Stomach (tissue), 19 donors: ENCODE measurements at places on chromosomes 13 and 19. TPM values are rescaled to one million over a fixed set of nuclear protein-coding genes. Genes with fewer than 3 reads are reported as not detected.

GRCh38 chr13:20221772-20222171 is 10.3 kb downstream of the GJB6 start:
- DNase-seq = no peak

GRCh38 chr13:50910485-50910805 is 854 bp downstream of the RNASEH2B start:
- no peak for DNase-seq

GRCh38 chr13:40186626-40187323 is 479.7 kb downstream of the FOXO1 start:
- no peak for DNase-seq

DNA sequence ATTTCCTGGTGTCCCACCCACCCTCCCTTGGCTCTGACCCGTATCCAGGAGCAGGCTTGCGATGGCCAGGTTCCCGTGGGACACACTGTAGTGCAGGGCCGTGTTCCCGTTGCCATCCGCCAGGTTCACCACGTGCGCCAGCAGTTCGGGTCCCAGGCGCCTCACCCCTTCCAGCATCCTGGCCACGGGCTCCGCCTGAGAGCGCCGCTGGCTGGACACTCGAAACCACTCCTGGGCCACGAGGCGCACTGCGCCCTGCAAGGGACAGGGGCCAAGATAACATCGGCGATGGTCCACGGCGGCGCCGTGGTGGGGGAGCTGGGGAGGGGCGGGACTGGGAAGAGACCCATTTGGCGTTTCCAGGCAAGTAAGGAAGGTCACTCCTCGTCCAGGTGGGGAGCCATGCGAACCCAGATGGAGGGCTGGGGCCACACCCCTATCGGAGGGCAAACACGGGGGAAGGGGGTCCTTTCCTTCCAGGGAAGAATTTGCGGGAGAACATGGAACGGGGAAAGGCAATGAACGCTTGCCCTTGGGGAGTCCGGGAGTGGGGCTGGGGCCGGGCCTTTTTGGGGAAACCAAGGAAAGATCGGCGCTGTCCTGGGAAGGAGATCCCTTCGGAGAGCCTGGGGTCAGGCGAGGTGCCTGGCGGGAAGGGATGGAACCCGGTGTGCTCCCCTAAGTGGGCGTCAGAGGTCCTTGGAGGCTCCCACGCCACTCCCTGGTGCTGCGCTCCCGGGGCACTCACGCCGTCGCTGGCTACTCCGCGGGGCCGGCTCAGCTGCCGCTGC is 9.9 kb downstream of the KANK3 start:
- no peak for DNase-seq

C13orf42 gene
- not detected for total RNA-seq

ZNF544 gene
- 60.7 TPM for total RNA-seq

GRCh38 chr19:18029617-18030338 is 21.8 kb downstream of the ARRDC2 start:
- peak; percentile 51 for DNase-seq

IRGC gene
- not detected for total RNA-seq

GRCh38 chr19:39645800-39646411 is 9.8 kb upstream of the LGALS16 start:
- no peak for DNase-seq
